ENCODE measurements at places on chromosomes 4 and X.

DNA sequence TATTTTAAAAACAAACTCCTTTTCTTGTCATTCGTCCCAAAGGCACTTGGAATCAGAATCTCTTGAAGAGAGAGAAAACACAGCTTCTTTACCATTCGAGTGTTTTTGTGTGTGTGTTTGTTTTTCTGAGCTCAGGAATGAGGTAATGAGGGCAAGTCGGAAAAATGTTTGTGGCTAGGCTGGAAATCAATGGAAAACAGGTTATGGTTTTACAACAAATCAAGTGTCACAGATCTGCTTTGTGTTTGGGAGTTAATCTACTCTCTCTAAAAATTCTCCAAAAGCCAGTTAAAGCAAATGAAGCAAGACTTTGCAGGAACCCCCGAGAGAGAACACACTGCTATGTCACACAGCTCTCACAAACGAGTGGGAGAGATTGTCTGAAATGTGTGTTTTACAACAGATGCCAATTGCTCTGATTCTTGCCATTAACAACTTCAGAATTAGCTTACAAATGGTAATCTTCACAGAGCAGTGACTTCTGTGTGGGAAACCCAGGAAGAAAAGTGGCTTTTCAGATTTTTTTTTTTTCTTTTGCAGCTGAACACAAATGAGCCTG is 264.1 kb downstream of the CBLL2 start:
- no peak for DNase-seq

DNA sequence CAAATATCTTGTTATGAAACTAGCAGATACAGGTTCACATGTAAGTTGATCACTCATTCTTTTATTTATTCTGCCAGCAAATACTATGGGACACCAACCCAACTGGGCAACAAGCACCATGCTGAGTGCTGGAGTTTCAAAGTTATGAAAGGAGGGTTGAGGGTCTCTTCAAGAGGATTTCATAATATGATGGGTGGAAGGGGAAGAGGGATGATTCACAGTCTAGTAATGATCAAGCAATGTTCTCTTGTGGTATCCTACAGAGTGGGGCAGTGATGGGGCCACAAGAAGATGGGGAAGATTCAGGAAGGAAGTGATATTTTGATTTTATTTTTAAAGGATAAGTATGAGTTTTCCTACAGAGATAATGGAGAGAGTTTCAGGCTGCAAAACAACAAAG is 46.2 kb upstream of the TXK start:
- DNase-seq: no peak

DNA sequence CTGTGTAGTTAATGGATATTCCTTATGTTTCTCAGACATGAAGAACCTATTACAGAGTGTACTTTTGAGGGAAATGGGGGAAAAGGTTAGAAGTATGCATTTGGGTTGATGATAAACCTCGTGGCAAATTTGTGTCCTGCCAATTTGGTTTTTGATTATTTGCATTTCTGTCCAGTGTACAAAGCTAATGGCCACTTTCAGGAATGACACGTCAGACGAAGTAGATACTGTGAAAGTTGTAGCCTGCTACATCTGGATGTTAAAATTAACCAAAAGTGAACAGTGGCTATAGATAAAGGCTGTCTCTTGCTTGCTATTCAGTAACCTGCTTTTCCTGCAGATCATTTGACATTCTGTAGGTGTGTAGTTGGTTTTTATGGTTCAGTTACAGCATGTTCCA is 1.0 kb downstream of the PRDX4 start:
- no peak for DNase-seq

- no peak for DNase-seq
Observed at GRCh38 chr4:177235026-177235425, 74.6 kb upstream of the NEIL3 start.

DNA sequence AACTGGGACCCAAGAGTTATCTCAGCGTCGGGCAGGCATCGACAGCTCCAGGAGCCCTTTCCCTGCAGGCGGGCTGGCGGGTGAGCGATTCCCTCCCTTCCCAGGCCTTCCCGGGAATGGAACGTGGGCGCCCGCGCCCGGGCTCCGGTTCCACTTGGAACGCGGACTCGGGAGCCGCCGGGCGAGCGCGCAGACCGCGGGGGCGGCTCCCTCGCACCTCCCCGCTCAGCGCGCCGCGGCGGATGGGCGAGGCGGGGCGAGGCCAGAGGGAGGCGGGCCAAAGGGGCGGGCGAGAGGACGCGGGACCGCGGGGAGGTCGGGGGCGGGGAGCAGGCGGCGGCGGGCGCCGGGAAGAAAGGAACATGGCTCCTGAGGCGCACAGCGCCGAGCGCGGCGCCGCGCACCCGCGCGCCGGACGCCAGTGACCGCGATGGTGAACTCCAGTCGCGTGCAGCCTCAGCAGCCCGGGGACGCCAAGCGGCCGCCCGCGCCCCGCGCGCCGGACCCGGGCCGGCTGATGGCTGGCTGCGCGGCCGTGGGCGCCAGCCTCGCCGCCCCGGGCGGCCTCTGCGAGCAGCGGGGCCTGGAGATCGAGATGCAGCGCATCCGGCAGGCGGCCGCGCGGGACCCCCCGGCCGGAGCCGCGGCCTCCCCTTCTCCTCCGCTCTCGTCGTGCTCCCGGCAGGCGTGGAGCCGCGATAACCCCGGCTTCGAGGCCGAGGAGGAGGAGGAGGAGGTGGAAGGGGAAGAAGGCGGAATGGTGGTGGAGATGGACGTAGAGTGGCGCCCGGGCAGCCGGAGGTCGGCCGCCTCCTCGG is at the start of gene PKD2:
Gene PKD2 (plus strand): TSS at position 332 of the 818 bp plus-strand sequence. CDS start 99 bp downstream, at position 431.
- peak; percentile 54 for DNase-seq

GRCh38 chrX:16039363-16039762 is 84.0 kb upstream of the GRPR start:
- DNase-seq: no peak

GRCh38 chrX:134990801-134991481 is at the start of gene SMIM10:
SMIM10 (plus strand) TSS chrX:134990991; CDS start chrX:134991096, 105 bp downstream.
- DNase-seq: no peak

DNA sequence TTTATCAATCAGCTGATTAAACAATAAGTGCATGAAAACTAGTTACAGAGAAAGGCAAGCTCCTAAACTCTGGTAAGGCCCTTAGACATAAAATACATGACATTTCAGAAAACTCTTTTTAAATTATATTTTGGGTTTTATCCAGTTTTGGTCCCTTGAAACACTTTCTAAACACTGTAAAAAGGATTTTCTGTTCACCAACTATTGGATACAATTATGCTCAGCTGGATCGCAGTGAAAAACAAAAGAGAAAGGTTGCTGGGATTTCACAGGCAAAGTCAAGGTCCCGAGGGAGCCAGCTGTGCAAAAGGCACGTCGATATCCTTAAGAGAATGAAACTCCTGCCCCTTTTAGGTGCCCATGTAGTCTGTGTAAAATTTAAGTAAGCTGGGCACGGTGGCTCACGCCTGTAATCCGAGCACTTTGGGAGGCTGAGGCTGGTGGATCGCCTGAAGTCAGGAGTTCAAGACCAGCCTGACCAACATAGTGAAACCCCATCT is 1018.4 kb upstream of the INTU start:
- DNase-seq: no peak

DNA sequence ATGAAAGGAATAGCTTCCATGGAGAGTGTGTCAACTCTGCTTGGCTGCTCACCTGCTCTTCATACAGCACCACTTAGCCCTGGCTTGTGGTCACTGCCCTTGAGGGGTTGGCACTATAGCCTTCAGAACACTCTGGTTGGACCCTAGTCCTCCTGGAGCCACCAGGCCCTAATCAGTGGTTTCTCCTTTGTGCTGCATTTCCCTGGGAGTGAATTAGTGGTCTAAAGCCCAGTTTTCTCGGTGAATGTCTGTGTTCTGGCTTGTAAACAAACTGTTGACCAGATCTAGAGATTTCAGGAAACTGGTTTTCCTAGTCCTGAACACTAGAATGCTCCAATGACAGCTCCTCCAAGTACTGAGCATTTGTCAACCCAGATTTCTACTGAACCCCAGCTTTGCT is 28.6 kb upstream of the TMEM154 start:
- no peak for DNase-seq

DNA sequence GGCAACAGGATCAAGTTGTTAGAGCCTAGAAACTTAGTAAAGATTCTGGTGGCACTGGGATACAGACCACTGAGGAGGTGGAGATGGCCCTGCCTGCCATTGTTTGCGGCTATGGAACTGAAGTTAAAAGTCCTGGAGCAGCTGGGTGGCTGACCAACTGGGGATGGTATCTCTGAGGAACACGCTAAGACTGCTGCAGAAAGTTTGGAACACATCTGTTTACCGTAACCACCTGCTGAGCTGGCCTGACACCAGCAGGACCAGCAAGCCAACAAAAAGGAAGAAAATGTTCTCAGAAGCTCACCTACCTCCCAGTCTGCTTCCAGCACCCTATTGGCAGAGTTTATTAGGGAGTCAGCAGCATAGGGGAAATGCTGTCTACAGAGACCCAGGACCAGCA is 17.4 kb upstream of the PACRGL start:
- no peak for DNase-seq

GRCh38 chr4:53997898-53998297 is 66.5 kb downstream of the CHIC2 start:
- no peak for DNase-seq

DNA sequence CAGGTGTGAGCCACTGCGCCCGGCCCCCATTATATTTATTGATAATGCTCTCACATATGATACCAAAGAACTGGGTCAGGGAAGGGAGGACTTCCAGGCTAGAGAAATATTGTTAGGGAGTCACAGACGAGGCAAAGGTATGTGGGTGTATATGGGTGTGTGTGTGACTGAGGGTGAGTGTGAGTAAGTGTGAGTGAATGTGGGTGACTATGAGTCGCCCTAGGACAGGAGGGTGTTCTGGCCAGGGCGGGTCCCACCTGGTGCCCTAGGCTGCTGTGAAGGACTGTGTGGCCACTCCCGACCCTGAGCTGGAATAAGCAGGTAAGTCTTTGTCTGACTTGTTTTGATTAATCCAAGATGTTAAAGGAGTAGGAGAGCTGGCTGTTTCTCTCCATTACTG is 34.4 kb downstream of the RWDD4 start:
- no peak for DNase-seq

- DNase-seq: no peak
Observed at GRCh38 chr4:175068266-175068665, 150.1 kb downstream of the ADAM29 start.

DNA sequence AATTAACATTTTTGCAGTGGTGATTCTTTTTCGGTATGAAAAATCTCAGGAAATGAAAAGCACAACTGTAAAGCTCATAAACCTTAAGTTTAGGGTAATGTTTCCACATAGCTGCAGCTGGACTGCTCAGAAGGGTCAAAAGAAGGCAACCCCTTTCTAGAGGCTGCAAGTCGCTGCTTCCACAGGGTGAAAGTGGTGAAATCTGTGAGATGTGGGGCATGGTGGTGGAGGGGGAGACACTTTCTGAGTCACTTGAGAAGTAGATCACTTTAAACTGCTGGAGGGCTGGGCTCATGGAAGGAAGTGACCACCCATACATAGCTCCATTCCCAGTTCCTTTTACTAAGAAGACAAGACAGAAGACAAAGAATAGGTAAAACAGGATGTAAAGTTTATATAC is 8.7 kb downstream of the SFRP2 start:
- no peak for DNase-seq

DNA sequence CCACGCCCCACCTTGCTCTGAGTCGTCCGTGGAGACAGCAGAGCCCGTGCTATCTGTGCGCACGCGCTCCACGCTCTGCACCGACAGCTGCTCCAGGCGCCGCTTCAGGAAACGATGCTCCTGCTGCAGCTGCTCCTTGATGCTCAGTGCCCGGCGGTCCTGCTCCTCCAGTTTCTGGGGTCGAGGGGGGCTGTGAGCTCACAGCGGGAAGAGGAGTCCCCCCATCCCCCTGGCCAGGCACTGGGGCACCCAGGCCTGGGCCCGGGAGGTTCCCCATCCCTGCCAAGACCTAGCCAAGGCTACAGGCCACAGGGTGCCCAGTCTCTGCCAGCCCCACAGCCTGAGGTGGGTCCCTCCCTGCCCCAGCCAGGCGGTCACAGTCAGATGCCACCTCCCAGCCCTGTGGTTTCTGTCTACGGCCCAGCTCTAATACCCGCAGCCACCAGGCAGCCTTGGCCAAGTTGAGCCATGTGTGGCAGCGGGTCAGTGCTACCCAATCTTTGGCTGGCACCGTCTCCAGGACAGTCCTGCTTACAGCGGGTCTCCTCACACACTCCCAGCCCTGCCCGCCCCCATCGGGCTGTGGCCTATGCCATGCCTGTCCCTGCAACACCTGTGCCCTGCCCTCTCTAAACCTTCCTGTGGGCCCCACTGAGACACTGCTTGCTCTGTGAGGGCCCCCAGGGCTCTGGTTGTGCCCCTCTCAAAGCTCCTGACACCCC is 9.3 kb upstream of the HAUS3 start:
- no peak for DNase-seq

- no peak for DNase-seq
Observed at GRCh38 chr4:51923343-51923742, 80.4 kb downstream of the DCUN1D4 start.

GRCh38 chr4:71524756-71525155 is 185.9 kb downstream of the SLC4A4 start:
- no peak for DNase-seq

DNA sequence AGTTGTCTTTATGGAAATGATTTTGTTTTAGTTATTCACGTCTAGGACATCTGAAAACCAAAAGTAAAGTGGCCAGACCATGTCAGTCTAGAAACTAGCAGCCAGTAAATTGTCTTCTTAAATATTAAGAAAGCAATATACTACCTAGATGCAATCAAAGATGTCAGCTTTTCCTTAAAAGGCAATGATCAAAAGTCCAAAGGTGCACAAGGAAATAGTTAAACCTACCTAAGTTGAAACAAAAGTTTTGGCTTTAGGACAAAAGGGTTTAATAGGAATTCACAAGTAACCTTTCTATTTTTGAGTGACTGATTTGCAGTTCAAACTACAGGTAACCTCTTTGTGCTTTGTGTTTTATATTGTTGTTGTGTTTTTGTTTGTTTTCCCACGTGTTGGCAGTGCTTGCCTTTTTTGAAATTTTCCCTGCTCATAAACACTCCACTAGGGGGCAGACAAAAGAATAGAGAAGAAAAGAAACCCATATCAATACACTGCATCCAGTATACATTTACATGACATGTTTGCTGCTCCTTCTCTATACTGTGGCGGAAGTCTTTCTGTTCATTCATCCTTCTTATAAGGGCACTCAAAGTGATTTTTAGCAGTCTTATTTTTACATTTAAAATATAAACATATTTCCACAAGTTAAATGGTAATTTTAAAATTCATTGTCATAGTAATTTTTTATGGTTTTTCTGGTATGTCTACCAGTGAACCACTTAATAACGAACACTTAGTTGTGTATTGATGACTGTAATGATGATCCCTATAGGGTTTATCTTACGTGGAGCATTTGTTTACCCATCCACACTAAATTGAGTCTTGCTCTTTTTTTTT is 62.7 kb downstream of the GAB1 start:
- DNase-seq: peak; percentile 16
